Stimulated activated CD4-positive, alpha-beta T cell treated with anti-CD3 and anti-CD28 coated beads, TNF-alpha, amount 100 ng/mL, for 1 hour (primary cell): ENCODE measurements at places on chromosomes 4 and X.

- DNase-seq = no peak
Measured at GRCh38 chr4:16217300-16218051, 8.8 kb downstream of the TAPT1 start.

DNA sequence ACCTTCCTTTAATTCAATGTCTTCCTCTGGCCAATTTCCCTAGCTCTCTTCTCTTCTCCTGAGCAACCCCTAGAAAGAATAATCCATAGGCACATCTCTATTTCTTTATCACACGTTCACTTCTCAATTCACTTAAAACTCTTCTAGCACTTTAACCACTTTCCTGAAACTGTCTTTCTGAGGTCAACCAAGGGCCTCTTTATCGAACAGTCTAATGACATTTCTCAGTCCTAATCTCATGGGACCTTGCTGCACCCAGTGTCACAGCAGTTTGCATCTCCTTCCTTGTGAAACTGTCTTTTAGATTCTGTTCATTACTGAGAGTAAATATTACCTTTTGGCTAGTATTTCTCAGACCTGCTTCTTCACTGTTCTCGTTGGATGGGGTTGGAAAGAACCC lies 285.3 kb upstream of the RASGEF1B start:
- no peak for DNase-seq

GRCh38 chrX:38626296-38626695 lies 65.0 kb downstream of the TSPAN7 start:
- no peak for DNase-seq

DNA sequence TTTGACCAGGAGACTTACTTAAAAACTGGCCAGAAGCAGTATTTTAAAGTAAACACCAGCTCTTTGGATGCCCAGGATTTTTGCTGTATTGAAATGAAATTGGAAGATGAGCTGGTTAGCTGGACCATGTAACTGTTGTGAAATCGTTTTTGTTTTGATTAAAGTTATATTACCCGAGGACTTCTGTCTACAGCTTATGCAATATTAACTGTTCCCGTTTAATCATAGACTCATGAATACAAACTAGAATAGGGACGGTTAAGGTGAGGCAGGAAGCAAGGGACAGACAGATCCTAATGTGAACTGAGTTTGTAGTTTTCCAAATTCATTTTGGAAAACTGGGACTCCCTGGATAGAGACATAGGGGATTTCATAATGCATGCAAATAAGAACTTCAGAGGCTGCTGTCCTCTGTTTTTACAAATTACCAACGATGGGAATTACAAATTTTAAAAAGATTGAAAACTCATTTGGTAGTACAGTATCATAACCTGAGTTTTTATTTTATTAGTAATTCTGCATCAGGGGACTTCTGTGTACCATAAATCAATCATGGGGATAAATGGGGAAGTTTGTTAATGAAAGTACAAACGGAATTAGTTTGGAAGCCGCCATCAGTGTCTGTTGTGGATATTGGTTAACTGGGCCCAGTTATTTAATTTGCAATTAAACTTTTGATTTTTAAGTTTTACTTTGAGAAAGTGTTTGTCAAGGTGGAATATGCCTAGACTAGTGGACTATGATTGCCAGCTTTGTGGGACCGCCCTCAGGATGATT lies 304.4 kb downstream of the AFF2 start:
- no peak for DNase-seq

DNA sequence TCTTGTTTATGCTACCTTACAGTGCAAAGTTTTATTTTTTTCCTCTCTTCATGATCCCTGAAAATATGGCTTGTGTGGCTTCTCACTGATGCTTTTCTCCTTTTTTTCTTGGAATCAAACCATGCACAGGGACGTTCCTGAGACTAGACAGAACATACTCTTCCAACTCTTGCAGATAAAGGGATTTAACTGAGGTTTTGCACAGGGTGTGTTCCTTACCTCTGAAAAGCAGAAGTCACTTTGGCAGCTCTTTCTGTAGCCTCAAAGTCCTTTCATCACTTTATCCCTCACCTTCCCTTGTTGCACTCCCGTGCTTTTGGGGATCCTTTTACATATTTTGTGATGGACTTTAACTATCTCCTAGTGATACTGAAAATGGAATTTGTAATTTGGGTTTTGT lies 300.1 kb downstream of the SPRY1 start:
- no peak for DNase-seq

DNA sequence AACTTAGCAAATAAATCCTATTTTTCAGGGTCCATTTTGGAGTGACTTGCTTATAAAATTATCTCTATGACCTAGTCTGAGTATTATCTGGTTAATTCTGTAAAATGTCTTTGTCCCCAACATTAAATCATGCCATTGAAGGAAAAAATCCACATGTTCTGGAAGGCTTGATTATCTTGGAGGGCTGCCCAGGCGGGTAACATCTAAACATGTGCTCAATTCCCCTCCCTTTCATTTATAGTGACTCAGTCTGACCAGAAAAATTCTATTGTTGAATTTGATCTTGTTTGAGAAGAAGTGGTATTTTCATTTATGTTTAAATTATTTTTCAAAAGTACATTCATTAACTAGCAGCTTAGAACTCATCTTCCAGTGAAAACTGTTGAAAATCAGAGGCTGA lies 55.4 kb upstream of the SLC10A7 start:
- DNase-seq = no peak

GRCh38 chr4:122633211-122633610 lies 12.3 kb upstream of the IL21 start:
- no peak for DNase-seq

DNA sequence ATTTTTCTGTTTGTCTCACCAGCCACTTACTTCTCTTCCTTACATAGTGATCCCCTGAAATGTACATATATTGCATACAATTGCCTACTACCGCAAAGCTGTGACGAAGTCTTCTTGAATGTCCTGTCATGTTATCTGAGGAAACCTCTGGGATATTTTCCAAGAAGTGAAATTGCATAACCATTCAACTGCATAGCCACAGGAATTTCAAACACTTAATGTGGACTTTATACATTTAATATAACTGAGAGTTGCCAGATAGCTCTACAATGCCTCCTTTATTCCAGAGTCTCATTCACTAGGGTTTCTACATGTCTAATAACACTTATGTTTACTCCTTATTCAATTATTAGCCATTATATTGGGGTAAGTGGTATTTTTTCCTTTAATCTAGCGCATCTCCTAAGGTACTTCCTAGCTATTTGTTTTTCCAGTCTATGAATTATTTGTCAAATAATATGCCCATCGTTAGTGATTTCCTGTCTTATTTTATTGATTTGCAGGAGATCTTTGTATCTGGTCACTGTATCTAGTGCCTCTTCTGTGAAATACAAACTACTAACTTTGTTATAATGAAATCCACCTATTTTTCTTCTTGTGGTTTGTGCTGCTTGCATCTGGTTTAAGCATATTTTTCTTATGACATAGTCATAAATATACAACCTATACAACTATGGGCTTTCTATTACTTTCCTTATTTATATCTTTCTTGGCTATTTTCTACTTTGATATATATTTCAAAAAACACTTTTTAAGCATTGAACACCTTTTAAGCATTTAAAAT lies 69.2 kb upstream of the GRID2 start:
- DNase-seq = no peak

- peak; percentile 44 for DNase-seq
Measured at GRCh38 chrX:153662266-153662665, 11.3 kb downstream of the PNCK start.

- no peak for DNase-seq
Measured at GRCh38 chr4:46270986-46271596, 118.8 kb downstream of the GABRA2 start.

GRCh38 chrX:9392445-9392844 lies 72.4 kb upstream of the TBL1X start:
- DNase-seq = no peak
